H1 (cell line): ENCODE measurements at places on chromosomes 5 and 9. TPM values are rescaled to one million over a fixed set of nuclear protein-coding genes. Genes with fewer than 3 reads are reported as not detected.

DNA sequence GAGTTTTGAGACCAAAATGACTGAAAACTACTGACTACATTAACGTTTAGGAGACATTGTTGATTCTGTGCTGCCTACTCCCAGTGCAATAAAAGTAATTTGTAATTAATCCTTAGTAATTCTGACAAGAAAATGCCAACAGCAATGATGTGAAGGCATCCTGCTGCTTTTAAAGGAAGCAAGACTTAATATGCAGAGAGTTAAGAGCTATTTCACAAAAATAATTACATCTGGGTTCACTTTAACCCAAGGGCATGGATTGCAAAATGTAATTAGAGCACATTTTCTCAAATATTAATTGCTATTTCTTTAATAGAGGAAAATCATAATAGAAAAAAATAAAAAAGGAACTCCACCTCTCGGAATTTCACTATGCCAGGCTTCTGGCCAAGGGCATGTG is 22.7 kb upstream of the TNFSF8 start:
- no peak for DNase-seq

DNA sequence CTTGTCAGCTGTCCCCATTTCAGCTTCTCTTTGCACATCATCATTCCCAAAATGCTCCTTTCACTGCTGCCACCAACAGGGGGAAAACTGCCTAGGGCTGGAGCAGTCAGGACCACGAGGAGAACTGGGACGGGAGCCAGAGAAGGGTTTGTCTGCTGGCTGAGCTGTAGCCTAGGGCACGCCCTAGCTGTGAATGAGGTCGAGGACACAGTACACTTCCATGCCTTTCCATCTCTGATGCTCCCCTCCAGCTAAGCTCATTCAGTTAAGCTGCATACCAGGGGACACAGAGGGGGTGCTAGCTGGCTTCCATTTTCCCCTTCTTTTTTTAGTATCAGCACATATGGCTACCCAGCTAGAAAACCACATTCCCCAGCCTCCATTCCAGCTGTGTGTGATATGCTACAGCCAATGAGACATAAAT is 64.7 kb downstream of the STK10 start:
- DNase-seq = no peak

GRCh38 chr9:108003526-108003925 is 514.0 kb upstream of the KLF4 start:
- DNase-seq = no peak

Gene TMEM8B
- 5.7 and 7.5 TPM in 2 replicates for total RNA-seq

GRCh38 chr9:127507751-127508648 is 56.7 kb downstream of the LRSAM1 start:
- no peak for DNase-seq

Gene FREM1
- 2.6 TPM in 2 replicates for total RNA-seq
